Progenitor cell of endocrine pancreas (in vitro differentiated cells): ENCODE measurements at places on chromosomes 11 and 22. TPM values are rescaled to one million over a fixed set of nuclear protein-coding genes. Genes with fewer than 3 reads are reported as not detected.

MRGPRX3 gene
- total RNA-seq: not detected in 2 replicates

DNA sequence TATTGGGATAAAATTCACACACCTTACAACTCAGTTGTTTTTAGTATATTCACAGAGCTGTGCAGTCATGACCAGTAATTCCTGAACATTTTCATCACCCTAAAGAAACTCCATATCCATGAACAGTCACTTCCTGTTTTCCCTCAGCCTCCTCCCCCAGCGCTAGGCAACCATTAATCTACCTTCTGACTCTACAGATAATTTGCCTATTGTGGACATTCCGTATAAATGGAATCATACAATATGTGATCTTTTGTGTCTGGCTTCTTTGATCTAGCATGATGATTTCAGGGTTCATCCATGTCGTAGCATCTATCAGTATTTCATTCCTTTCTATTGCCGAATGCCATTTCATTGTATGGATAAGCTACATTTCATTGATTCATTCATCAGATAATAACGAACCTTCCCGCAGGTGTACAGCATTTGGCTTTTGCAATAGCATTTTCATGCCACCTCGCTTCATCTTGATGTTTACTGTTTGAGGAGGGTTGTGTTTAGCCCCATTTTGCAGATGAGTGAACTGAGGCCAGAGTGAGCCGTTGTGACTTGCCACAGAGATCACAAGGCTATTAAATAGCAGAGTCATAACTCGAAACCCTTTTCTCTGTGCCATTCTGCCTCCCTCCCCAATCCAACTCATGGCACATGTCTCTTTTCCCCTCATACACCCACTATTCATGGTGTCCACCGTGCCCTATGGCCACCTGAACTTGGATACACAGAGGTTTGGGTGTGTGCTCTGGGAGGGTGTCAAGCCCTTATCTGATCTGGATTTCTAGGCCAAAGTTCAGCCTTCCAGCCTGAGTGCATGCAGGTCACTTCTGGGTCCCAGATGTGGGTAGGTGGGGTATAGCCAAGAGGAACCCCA is 11.1 kb upstream of the MYH9 start:
- H3K4me1 ChIP-seq: peaks cover 25% of the 10 kb centered on the region
- no peak overlapping the region for H3K4me3 ChIP-seq
- no peaks in the 10 kb centered on the region for H3K36me3 ChIP-seq
- no peaks in the 10 kb centered on the region for H3K27me3 ChIP-seq
- DNase-seq: no peak

- H3K4me1 ChIP-seq: peaks cover 13% of the 10 kb centered on the region
- DNase-seq: no peak
- H3K4me3 ChIP-seq: no peak overlapping the region
These were observed 3.8 kb upstream of the ZNF195 start for GRCh38 chr11:3382613-3383285.

DNA sequence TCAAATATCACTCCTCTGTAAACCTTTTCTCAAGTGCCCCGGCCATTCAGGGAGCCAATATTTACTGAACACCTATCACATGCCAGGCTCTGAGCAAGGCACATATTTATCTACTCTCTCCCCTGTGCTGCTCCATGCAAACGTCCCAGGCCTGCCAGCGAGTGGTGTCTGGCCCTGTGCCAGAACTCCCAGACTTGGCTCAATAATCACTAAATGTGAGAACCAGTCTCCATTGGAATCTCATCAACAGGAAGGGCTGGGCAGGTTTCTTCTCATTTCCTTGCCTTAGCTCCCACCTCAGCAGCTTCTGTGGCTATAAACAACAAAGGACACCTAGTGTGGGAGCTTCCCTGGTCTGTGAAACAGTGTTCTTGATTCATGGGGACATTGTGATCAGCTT is 21.7 kb downstream of the RASSF10 start:
- no peak overlapping the region for H3K4me3 ChIP-seq
- no peaks in the 10 kb centered on the region for H3K36me3 ChIP-seq
- H3K27ac ChIP-seq: no peak overlapping the region
- H3K27me3 ChIP-seq: peaks cover 8% of the 10 kb centered on the region
- DNase-seq: no peak

- no peaks in the 10 kb centered on the region for H3K4me1 ChIP-seq
- H3K4me3 ChIP-seq: no peak overlapping the region
- no peak for DNase-seq
- peaks cover 13% of the 10 kb centered on the region for H3K27me3 ChIP-seq
- H3K36me3 ChIP-seq: no peaks in the 10 kb centered on the region
- no peak overlapping the region for H3K27ac ChIP-seq
These were observed 13.2 kb downstream of the RAC2 start for GRCh38 chr22:37230673-37231405.

DNA sequence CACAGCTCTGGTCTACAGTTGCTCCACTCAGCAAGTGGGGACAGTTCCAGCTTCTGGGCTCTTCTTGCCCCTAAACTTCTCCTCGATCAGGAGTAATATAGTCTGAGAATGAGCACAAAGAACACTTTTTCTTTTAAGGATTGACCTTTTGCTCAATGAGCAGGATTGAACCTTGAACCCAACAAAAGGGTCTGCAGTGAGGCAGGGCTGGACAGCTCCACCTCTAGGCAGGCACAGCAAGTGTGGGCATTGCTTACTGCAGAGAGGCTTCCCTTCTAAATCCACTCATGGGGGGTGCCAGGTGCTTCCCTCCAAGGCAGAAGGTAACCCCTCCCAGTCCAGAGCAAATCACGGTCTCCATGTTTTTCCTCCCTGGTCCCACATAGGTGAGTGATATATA is 279.5 kb downstream of the ST3GAL4 start:
- H3K4me3 ChIP-seq: no peak overlapping the region
- no peak for DNase-seq
- no peaks in the 10 kb centered on the region for H3K36me3 ChIP-seq
- H3K4me1 ChIP-seq: peaks cover 2% of the 10 kb centered on the region
